ENCODE measurements at places on chromosomes 1 and 21.

DNA sequence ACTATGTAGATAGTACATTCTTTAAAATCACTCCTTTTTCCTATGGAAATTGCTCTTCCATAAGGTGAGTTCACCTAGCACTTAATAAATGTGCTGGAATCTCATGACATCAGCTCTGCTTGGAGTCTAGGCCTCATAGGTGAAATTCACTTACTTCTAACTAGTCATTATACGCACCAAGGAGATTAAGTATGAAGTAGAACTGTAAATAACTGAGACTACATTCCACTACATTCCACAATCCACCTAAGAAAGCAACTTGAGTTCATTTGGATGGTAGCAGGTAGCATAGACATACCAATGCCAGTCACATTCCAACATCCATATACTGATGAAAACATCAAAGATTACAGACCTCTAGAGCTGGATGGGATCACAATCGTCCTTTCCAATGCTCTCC is 64.3 kb downstream of the NIBAN1 start:
- no peak for DNase-seq
- H3K36me3 ChIP-seq, result no peaks in the 10 kb centered on the region
- H3K4me3 ChIP-seq, result no peak overlapping the region
- H3K27me3 ChIP-seq, result no peaks in the 10 kb centered on the region
- no peak overlapping the region for H3K27ac ChIP-seq

- H3K27ac ChIP-seq, result no peak overlapping the region
- H3K36me3 ChIP-seq, result peaks cover 3% of the 10 kb centered on the region
- peaks cover 8% of the 10 kb centered on the region for H3K4me1 ChIP-seq
- no peak overlapping the region for H3K4me3 ChIP-seq
- DNase-seq, result no peak
Observed at GRCh38 chr1:156481527-156481926, 19.0 kb downstream of the MEF2D start.

DNA sequence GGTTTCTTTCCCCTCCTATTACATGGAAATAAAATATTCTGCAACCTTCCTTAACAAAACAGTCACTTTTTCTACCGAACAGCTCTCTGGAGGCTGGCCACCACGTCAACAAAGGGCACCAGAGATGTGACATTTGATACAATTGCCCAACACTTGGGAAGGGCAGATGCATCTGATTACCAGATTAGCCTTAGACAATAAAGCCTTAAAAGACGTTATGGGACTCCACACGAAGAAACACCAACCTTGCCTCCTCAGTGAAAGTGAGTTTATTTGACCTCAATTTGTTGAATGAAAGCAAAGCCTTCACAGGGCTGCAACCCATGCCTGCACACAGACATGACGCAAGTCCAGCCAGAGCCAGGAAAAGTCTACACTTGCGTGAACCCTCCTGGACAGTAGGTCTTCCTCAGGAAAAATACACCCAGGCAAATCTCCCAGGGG is 136.1 kb downstream of the TGFBR3 start:
- H3K4me3 ChIP-seq, result no peak overlapping the region
- H3K27ac ChIP-seq, result no peak overlapping the region
- no peaks in the 10 kb centered on the region for H3K4me1 ChIP-seq
- DNase-seq, result no peak

GRCh38 chr1:113191579-113192076 is 118.6 kb downstream of the LRIG2 start:
- H3K4me3 ChIP-seq, result no peak overlapping the region
- no peaks in the 10 kb centered on the region for H3K27me3 ChIP-seq
- no peak for DNase-seq
- H3K27ac ChIP-seq, result no peak overlapping the region

DNA sequence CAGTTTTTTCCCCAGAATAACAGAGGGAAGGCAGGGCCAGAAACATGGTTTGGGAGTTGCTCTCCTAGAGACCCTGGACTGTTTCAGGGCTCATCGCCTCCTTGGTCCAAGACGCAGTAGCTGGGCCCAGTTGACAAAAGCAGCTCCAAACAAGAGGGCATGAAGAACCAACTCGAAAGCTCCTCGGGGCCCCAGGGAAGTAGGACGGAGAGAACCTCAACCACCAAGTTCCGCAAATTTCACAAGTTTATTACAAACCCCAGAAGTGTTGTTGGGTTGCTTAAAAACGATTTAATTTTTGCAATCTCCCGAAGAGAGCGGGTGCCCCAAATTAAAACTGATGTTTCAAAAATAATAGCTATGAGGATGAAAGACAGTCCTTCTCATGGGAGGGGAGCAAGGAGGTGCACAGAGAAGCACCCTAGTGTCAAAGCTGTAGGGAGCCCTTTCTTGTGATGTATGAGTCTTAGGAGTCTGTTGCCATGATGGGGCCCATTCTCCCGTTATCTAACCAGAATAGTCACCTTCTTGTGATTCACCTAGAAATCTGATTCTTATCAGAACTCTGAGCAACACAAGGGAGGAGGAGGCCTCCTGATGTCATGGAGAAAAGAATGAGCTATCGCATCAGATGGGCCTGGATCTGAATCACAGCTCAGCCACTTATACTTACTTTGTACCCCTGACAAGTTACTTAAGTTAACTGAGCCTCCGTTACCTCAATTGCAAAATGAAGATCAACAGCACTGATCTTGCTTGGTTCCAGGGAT is 165.7 kb upstream of the IRF2BP2 start:
- no peak overlapping the region for H3K27ac ChIP-seq
- DNase-seq, result peak; percentile 13
- no peaks in the 10 kb centered on the region for H3K36me3 ChIP-seq
- H3K27me3 ChIP-seq, result no peaks in the 10 kb centered on the region

DNA sequence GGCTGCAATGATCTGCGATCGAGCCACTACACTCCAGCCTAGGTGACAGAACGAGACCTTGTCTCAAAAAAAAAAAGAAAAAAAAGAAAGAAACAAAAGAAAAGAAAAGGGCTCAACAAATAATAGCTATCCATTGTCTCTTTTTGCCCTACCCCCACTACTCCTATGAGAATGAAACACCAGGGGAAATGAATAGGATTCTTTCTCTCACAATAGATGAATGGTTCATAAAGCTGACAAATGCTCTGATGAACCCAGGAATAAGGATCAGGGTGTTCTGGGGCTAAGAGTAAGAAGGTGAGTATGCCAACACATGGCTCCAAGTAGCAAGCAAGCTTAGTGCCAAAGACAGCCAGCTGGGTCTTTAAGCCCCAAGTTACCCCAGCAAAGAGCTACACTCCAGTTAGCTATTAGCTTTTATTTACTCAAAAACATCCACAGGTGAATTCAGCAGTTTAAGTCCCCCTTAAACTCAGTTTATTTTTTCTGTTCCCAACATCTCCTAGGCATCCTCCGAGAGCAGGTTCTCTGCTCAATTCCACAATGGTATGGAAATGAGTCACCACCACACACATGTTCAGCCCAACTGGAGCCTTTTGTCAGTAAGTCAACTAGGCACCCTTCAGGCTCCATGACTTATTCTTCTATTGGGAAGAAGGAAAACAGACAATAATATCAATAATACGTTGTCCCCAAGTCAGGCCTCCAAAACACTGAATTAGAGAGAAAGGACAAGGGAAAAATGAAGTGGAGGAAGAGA is 4.2 kb downstream of the ADORA3 start:
- H3K4me3 ChIP-seq, result no peak overlapping the region
- no peak overlapping the region for H3K27ac ChIP-seq
- no peak for DNase-seq
- H3K36me3 ChIP-seq, result no peaks in the 10 kb centered on the region

- peak overlapping the region; percentile 61 for H3K27ac ChIP-seq
- H3K27me3 ChIP-seq, result no peaks in the 10 kb centered on the region
- no peak overlapping the region for H3K4me3 ChIP-seq
- DNase-seq, result peak; percentile 48
- no peaks in the 10 kb centered on the region for H3K36me3 ChIP-seq
Observed at GRCh38 chr1:63294803-63295594, 27.4 kb upstream of the FOXD3 start.

GRCh38 chr1:31628931-31629556 is 11.6 kb downstream of the HCRTR1 start:
- no peaks in the 10 kb centered on the region for H3K27me3 ChIP-seq
- H3K4me1 ChIP-seq, result 0 out of 2 replicates have a peak, but pooled peaks cover 4% of the 10 kb centered on the region
- DNase-seq, result no peak
- H3K27ac ChIP-seq, result no peak overlapping the region

DNA sequence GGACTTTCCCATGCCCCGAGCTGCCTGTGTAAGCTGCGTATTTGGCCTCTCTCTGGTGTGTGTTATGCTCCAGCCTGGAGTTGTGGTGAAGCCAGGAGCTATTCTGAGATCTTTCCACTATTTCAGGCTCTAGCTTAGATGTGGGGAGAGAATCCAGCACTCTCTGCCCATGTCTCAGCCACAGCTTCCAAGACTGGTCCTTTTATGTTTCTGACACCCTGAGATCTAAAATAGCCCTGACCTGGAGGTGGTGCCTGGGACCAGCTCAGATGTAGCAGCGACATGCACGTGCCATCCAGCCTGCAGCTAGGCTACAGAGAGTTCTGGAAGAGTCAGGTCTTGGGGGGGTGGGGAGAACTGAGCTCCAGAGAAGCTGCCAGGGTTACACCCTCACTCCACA is 76.5 kb downstream of the TENT5C start:
- no peaks in the 10 kb centered on the region for H3K36me3 ChIP-seq
- H3K27ac ChIP-seq, result no peak overlapping the region
- H3K4me3 ChIP-seq, result no peak overlapping the region
- no peak for DNase-seq

GRCh38 chr1:109773900-109774485 is 10.3 kb upstream of the EPS8L3 start:
- no peak overlapping the region for H3K27ac ChIP-seq
- H3K4me3 ChIP-seq, result no peak overlapping the region
- no peaks in the 10 kb centered on the region for H3K36me3 ChIP-seq
- no peak for DNase-seq

DNA sequence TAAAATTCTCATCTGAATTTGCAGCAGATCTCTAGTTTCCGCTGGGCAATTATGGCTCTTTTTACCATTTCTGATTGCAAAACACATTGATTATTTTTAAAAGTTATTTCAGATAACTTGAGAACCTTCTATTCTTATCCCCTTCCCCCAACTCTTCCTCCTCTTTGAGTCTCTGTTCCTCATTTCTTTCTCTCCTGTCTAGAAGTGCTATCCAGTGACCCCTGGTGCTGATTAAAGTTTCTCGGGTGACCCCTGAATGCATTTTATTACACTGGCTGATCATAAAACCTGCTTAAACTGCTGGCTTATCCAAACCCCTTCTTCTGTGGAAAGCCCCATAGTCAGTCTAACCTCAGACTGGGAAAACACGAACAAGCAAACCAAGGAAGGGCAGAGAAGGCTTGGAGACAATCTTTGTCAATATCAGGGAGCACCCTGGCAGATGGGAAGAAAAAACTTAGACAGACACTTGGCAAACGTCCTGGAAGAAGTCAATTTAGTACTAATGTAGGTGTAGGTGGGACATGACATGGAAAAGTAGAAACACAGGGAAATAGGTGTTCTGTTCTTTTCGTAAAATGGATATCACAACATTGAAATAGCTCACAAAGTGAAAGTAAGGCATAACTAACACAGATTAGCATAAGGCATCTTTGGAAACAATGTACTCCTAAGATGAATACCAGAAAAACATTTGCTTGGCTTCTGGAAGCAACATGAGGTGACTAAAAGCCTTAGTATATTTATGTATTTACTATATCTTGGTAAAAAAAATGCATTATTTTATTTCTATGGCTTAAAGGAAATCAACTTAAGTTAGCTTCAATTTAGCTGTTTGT is 61.4 kb downstream of the GORAB start:
- no peak for DNase-seq
- peaks cover 1% of the 10 kb centered on the region for H3K27me3 ChIP-seq
- H3K36me3 ChIP-seq, result no peaks in the 10 kb centered on the region
- no peaks in the 10 kb centered on the region for H3K4me1 ChIP-seq

Data from H1 (cell line).